Stimulated activated CD8-positive, alpha-beta memory T cell treated with anti-CD3 and anti-CD28 coated beads, Interleukin-12 subunit alpha, Interleukin-12 subunit beta, amount 100 ng/mL, for 4 hours (primary cell): ENCODE measurements at places on chromosomes 13 and 19.

DNA sequence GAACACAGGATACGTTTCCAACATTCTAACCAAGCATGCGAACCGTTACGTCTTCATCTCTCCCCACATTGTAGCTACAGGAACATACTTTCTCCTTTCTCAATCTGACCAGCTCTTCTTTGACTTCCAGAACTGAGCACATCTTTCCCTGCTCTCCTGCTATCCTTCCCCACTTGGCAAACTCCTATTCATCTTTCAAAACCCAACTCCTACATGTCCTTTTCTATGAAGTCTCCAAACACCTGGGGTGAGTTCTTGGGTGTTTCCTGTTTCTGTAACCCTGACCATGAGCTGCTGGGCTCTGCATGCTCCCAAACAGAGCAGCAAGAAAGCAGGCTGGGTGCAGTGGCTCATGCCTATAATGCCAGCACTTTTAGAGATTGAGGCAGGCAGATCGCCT, 6.6 kb downstream of the ACER1 start:
- DNase-seq: no peak

GRCh38 chr13:30966101-30966500, 33.6 kb downstream of the TEX26 start:
- no peak for DNase-seq

GRCh38 chr19:30094756-30095140, 152.7 kb downstream of the URI1 start:
- no peak for DNase-seq

- DNase-seq: no peak
Observed at GRCh38 chr19:33501693-33502356, 19.8 kb downstream of the PEPD start.

DNA sequence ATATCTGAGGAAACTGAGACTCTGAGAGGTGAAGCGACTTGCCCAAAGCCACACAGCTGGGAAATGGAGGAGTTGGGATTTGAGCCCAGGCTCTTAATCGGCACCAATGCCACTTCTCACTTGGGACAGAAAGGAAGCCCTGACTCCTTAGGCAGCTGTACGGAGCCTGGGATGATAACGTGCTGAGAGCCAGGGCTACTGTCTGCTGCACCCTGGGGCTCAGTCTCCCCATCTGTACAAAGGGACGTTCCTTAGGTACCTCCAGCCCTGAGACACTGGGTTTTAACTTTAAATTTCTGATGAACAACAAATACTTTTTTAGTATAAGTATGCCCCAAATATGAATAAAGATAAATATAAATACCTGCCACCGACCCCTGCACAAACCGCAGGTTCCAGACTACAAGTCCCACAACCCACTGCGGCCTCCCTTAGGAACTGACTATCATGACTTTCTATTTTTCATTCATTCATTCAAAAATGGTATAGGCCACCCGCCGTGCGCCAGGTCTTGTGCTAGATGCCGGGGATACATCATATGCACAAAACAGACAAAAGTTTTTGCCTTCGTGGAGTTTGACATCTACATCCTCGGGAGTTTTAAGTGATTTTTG, 776 bp upstream of the NCLN start:
- DNase-seq: no peak

DNA sequence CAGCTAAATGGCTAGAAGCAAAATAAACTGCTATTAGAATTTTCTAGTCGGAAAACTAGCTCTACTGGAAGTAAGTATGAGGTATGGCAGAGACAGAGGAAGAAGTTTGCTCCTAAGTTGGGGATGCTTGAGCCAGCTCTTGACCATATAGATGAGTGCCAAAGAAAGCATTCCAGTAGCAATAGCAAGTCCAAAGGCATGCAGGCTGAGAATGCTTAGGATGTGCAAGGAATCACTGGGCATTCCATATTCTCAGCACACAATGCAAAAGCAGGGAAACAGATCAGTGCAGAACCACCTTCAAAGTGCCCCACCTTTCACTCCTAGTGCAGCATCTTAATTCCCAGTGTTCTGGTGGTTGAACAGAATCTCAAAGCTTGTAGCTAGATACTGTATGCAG, 32.9 kb downstream of the SERTM1 start:
- no peak for DNase-seq

- DNase-seq: no peak
Observed at GRCh38 chr13:43124490-43124889, 101.1 kb downstream of the DNAJC15 start.

DNA sequence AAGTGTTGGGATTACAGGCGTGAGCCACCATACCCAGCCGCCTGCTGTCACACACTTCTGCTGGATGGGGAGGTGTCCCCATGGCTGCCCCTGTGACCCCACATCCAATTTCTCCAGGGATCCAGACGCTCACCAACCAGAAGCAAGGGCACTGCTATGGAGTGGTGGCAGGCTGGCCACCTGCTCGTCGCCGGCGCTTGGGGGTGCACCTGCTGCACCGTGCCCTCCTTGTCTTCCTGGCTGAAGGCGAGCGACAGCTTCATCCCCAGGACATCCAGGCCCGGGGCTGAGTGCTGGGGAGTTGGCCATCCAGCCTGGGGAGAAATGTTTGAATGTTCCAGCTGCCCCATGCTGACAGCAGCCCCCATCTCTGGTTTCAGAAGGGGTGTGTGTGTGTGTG, 4.6 kb downstream of the ANKLE1 start:
- no peak for DNase-seq

DNA sequence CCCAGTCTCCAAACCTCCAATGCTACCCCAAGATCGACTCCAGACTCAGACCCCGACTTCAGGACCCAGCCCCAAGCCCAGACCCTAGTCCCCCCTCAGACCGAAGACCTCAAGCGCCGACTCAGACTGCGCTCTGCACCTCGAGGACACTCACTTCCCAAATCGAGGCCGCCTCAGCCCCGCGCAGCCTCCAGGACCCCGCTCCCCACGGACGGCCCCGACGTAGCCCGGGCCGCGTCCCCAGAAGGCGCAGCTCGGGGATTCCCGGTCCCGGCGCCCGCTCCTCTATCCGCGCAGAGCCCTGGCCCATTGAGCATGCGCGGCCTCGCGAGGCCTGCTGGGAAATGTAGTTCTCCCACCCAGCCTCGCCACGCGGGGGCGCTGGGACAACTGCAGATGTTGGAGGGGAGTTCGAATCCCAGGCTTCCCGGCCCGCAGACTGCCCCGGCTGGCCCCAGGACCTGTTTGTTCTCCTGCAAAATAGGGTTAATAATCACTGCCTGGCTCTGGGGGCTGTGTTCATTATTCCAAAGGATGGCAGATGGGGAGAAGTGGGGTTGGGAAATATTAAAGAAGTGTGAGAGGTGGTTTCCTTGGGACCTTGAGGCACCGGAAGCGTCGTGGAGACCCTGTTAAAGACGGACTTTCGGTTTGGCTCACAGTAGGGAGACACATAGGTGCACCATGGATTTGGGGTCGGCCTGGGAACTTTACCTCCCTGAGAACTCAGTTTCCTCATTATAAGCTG, at the start of gene APBA3:
TSS of gene APBA3 (minus strand) at position 311 of the 748 bp plus-strand sequence. CDS start 1,428 bp downstream, outside the sequence.
- peak; percentile 93 for DNase-seq

DNA sequence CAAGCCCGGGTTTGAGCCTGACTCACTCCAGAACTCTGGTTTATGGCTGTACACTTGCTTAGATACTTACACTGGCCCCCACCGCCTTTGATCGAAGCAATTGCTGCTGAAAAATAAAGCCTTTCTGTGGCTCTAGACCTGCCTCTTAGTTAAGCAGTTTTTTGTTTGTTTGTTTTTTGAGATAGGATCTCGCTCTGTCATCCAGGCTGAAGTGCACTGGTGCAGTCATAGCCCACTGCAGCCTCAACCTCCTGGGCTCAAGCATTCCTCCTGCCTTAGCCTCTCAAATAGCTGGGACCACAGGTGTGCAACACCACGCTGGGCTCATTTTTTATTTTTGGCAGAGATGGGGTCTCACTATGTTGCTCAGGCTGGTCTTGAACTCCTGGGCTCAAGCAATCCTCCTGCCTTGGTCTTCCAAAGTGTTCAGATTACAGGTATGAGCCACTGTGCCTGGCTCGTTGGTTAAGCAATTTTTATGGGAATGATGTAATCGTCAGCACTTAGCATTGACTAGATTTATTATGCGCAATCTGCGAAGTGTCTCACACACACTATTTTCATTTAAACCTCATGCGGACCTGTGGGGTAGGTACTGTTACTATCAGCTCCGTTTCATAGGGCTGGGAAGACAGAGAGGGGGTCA, 22.2 kb downstream of the PPP2R1A start:
- DNase-seq: no peak

DNA sequence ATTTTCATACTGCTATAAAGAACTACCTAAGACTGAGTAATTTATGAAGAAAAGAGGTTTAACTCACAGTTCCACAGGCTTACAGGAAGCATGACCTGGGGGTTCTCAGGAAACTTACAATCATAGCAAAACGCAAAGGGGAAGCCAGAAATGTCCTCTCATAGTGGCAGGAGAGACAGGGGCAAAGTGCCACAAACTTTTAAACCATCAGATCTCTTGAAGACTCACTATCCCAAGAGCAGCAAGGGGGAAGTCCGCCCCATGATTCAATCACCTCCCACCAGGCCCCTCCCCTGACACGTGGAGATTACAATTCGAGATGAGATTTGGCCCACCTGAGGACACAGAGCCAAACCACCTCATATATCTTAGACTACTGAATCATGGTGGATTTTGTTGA, 198.7 kb downstream of the KCTD12 start:
- DNase-seq: no peak

GRCh38 chr13:31310786-31311185, 111.0 kb downstream of the B3GLCT start:
- DNase-seq: no peak

- DNase-seq: no peak
Observed at GRCh38 chr13:51856998-51857397, 4.8 kb upstream of the CCDC70 start.

DNA sequence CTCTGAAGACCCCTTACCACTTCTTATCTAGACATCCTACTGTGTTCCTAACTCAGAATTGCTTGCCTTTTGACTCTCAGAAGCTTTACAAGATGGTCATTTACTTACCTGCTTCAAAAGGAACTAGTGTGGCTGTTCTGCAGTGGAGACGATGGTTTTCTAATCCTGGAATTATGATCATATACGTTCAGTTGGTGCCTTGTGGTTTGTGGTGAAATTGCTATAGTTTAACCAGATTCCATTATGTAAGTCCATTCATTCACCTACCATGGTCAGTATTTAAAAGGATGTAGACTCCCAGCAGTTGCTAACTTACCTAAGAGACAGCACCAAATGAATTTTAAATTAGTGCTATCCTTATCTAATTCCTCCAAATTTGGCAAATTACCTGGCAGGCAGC, 210.9 kb downstream of the SHISA2 start:
- no peak for DNase-seq
